Stimulated activated CD8-positive, alpha-beta memory T cell treated with anti-CD3 and anti-CD28 coated beads, Interleukin-7, amount 100 ng/mL, for 4 hours (primary cell): ENCODE measurements at places on chromosomes 11 and 22.

DNA sequence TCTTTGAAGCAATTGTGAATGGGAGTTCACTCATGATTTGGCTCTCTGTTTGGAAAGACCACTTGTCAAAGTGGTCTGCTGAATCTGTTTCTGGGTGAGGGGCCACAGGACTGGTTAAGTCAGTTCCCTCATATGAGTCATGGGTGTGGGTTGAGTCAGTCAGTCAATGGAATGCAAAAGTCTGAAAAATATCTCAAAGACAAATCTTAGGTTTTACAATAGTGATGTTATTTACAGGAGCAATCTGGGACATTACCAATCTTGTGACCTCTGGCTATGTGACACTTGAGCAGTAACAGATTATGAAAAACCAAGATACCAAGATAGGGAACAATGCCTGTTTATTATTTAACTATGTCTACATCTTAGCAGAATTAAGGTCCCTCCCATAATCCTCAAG lies 311.6 kb downstream of the AASDHPPT start:
- DNase-seq = no peak

GRCh38 chr11:35215945-35216344 lies 77.0 kb downstream of the CD44 start:
- DNase-seq = no peak

GRCh38 chr11:33211153-33211552 lies 46.0 kb upstream of the HIPK3 start:
- no peak for DNase-seq

- no peak for DNase-seq
Measured at GRCh38 chr11:68457898-68458249, 2.7 kb upstream of the PPP6R3 start.

GRCh38 chr22:45190202-45190872 lies 26.6 kb downstream of the NUP50 start:
- no peak for DNase-seq

GRCh38 chr11:33461369-33462125 lies 204.4 kb downstream of the HIPK3 start:
- no peak for DNase-seq

DNA sequence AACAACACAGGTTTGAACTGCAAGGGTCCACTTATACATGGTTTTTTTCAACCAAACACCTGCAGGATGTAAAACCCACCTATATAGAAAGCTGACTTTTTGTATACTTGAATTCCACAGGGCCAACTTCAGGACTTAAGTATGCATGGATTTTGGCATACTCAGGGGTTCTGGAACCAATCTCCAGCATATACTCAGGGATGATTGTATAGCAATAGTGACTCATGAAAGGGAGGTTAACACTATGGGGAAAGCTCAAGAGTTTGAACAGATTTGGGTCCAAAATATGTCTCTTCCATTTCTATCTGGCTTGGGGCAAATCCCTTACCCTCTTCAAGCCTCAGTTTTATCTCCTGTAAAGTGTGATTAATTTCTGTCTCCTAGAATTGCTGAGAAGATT lies 94.9 kb downstream of the MICAL2 start:
- no peak for DNase-seq

- DNase-seq = no peak
Measured at GRCh38 chr11:75563978-75564552, 2.0 kb downstream of the SERPINH1 start.

GRCh38 chr22:50547263-50547985 lies 1.7 kb downstream of the KLHDC7B start:
- DNase-seq = no peak

GRCh38 chr22:48171271-48171691 lies 1408.8 kb downstream of the TBC1D22A start:
- no peak for DNase-seq

- no peak for DNase-seq
Measured at GRCh38 chr11:109486129-109486528, 64.1 kb downstream of the C11orf87 start.

GRCh38 chr11:119282495-119282894 lies 34.4 kb downstream of the MCAM start:
- DNase-seq = no peak

- DNase-seq = no peak
Measured at GRCh38 chr11:47714554-47715081, 551 bp downstream of the AGBL2 start.

DNA sequence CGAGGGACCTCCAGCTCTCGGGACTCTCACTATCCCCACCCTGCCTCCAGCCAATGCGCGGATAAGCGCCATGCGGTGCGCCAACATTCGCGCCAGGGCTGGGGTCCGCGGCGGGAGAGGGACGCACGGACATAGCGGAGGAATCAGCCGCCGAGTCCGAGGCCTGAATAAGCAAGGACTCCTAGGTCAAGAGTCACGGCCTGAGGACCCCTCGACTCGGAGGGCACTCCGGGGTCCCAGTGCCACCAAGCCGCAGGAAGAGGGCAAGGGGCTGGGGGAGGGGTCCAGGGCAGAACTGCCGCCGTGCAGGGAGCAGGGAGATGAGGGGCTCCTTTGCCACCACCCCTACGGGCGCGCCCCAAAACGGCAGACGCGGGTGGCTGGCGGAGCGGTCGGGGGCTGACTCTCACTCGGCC lies 552 bp downstream of the DSCAML1 start:
- no peak for DNase-seq
